ENCODE measurements at places on chromosomes 16 and 17. TPM values are rescaled to one million over a fixed set of nuclear protein-coding genes. Genes with fewer than 3 reads are reported as not detected.

DNA sequence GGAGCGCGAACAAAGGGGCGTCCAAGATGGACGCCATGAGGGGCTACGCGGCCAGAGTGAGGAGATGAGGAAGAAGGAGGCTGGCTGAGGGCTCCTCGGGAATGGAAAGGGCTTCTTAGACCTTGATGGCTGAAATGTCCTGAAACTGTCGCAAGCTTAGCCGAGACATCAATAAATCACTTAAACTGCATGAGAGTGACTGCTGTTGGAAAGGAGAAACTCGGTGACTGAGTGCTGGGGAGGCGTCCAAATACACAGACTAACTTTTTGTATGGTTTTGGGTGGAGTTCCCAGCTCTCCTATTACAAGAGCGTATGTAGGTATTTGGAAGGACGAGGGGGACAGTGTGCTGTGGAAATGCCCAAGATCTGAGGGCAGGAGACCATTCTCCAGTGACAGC is 1.4 kb upstream of the GEMIN4 start:
- DNase-seq: no peak

GRCh38 chr17:5002121-5002788 is 4.5 kb downstream of the KIF1C start:
- DNase-seq: no peak

DNA sequence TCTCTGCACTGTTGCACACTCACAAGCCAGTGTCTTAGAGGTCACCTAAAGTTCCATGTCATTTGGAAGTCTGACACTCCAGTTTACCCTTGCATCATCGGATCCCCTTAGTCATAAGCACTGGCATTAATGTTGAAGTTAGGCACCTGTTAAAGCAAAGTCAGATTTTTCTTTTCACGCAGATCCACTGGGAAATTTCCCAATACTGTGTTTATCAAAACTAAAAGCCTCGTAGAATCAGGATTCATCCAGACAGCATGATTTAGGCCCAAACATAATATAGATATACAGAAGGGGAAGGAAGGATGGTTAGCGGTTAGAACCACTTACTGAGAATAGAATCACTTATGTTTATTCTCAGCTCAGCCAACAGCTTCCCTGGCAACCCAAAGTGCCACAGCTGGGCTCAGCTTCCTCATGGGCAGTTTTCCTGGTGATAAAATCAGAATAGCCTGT is 30.1 kb upstream of the HAPSTR1 start:
- DNase-seq: peak; percentile 74

GRCh38 chr17:50060951-50061712 is 5.2 kb downstream of the ITGA3 start:
- no peak for DNase-seq

GRCh38 chr17:42009170-42009569 is 8.1 kb downstream of the DNAJC7 start:
- no peak for DNase-seq

Gene MYH11
- 0.20 TPM for polyA plus RNA-seq

DNA sequence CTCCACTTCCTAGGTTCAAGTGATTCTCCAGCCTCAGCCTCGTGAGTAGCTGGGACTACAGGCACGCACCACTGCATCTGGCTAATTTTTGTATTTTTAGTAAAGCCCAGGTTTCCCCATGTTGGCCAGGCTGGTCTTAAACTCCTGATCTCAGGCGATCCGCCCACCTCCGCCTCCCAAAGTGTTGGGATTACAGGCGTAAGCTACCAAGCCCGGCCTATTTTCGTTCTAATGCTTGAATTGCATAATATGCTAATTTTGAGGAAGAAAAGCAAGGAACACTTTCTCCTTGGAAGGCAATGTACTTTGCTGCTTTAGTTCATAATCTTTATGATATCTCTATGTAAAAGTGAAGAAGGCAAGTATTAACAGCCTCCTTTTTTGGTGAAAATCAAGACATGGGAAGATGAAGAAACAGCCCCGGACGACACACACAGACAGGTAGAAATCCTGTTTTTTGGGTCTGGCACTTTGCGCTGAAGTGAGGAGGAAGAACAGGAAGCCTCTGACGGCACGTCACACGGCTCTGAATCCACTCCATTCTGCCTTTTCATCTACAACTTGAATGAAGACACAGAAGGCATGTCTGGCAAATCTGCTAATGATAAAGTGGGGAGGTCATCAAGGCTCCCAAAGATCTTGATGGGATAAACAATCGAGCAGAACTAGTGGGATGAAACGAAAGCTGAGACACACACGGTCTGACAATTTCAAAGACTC is 24.9 kb downstream of the VPS53 start:
- no peak for DNase-seq

GRCh38 chr16:73206151-73206707 is 158.3 kb upstream of the ZFHX3 start:
- DNase-seq: no peak

DNA sequence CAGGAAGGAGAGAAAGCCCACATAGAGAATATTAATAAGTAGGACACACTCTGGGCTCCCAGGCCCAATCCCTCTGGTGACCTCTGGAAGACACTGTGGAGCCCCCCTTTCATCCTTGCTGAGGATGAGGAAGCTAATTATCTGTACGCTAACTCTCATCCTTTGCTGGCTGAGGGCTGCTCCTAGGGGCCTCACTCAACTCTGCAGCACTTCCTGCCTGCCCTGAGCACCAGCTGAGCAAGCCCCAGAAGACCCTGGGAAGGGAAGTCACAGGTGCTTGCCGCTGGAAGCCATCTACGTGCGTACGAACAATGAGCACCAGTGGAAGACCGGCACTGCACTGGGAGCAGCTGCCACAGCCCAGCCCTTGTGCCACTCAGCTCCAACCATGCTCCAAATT is 145.8 kb upstream of the CDH5 start:
- DNase-seq: no peak

- no peak for DNase-seq
These were observed 12.8 kb downstream of the GOSR2 start for GRCh38 chr17:46935658-46936266.

GRCh38 chr16:8760021-8760420 is 37.4 kb downstream of the TMEM186 start:
- DNase-seq: no peak

Gene ZG16
- not detected for polyA plus RNA-seq

DNA sequence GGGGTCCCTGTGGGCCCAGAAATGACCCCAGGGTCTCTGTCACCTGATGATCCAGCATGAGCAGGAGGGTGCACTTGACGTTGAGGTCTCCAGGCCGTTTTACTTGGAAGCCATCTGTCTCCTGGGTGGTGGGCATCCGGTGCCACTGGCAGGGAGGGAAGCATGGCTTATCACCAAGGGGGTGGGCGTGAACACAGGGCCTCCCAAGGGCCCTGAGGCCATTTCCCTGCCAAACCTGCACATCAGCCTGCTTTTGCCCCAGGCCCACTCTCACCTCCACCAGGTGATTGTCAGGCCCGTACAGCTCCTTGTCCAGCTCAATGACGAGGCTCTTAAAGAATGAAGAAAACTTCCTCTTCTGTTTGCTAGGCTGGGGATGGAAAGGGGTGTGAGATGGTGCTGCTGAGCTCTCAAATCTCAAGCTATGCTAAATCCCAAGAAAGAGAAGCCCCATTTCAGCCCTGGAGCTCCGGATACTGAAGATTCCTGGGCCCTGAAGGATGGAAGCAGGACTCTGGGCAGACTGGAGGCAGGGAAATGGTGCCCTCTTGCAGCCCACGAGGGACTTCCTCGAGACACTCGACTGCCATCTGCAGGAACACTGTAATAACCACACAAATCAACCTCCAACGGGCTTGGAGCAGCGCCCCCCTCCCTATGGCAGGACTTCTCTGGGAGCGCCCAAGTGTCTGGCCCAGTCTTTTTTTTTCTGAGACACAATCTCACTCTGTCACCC is 7.1 kb upstream of the FTSJ3 start:
- peak; percentile 48 for DNase-seq

DNA sequence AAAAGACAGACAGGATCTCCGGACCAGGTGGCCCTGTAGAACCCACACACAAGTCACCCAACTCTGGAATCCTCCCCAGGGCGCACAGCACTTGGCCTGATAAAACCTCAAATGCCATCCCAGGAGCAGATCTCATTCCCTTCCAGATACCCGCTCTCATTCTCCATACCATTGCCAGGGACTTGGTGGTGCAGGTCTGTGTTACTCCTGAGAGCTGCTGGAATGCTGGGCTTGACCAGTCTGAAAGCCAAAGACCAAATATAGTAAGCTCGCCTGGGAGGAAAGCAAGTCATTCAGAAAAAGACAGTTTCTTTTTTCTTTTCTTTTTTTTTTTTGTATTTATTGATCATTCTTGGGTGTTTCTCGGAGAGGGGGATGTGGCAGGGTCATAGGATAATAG is 10.7 kb downstream of the MKS1 start:
- DNase-seq: no peak

DNA sequence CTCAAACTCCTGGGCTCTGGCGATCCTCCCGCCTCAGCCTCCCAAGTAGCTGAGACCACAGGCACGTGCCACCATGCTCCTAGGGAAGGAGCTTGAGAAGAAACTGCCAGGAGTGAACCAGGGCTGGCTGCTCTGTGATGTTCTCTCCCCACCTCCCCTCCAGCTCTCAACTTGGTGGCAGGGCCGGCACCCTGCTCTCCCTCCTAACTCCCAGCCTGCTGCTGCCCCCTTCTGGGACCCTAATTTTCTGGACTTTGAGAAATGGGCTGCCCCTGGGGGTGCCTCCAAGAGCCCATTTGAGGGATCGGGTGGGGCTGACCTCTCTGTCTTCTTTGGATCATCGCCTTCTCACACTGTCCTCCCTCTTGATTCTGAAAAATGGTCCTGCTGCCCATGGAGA is 14.9 kb upstream of the STAT3 start:
- no peak for DNase-seq

DNA sequence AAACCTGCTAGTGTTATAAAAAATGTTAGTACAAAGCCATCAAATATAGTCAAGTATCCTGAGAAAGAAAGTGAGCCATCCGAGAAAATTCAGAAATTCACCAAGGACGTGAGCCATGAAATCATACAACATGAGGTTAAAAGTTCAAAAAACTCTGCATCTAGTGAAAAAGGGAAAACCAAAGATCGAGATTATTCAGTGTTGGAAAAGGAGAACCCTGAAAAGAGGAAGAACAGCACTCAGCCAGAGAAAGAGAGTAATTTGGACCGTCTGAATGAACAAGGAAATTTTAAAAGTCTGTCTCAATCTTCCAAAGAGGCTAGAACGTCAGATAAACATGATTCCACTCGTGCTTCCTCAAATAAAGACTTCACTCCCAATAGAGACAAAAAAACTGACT is 31.7 kb downstream of the RBBP6 start:
- DNase-seq: no peak

Gene SPATA32
- not detected for polyA plus RNA-seq

DNA sequence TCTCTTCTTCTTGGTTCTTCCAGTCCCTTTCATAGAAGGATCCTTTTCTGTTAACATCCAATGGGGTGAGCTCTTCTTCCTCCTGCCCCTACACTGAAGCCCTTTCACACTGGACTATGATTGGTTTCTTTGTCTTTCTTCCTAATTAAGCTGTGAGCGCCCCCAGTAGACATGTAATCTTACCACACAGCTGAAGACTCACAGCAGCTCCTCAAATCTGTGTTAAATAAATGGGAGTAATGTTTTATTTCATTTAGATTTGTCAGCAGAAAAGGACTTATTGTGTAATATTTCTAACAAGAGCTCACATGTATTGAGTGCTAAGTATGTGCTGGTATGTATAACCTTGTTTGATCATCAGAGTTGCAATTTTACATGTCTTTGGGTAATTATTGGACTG is 55.7 kb downstream of the TOX3 start:
- no peak for DNase-seq

Gene GUCY2D
- polyA plus RNA-seq: not detected

Gene ITPRIPL2
- polyA plus RNA-seq: 16.3 TPM

DNA sequence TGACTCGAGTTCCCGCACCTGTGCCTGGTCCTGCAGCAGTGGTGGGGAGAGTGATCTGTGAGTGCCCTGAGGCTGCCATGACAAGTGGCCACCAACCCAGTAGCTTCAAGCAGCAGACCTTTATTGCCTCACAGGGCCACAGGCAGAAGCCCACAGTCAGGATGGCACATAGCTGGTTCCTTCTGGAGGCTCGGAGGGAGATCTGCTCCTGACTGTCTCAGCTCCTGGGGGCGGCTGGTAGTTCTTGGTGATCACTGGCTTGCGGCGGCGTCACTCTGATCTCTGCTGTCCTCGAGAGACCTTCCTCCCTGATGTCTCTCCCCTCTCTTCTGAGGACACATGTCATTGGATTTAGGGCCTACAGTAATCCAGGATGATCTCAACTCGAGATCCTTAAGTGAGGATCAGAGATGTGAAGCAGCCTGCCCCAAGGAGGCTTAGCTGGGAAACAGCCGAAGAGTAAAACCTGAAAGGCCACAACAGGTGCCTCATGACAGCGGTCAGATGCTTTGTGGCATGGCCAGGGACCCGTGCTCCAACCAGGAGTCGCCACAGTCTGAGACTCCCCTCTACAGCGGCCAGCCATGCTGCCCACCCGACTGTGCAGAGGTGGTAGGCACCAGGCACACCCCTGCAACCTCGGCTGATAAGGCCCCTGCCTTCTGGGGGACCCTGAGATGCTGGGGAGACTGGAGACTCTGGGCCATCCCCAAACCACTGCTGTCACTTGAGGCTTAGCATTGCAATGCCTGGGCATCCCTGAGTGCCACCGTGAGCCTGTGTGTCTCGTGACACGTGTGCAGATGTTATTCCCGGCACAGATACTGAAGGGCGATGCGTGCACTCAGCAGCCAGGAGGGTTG is 30.0 kb upstream of the SLC38A10 start:
- no peak for DNase-seq

DNA sequence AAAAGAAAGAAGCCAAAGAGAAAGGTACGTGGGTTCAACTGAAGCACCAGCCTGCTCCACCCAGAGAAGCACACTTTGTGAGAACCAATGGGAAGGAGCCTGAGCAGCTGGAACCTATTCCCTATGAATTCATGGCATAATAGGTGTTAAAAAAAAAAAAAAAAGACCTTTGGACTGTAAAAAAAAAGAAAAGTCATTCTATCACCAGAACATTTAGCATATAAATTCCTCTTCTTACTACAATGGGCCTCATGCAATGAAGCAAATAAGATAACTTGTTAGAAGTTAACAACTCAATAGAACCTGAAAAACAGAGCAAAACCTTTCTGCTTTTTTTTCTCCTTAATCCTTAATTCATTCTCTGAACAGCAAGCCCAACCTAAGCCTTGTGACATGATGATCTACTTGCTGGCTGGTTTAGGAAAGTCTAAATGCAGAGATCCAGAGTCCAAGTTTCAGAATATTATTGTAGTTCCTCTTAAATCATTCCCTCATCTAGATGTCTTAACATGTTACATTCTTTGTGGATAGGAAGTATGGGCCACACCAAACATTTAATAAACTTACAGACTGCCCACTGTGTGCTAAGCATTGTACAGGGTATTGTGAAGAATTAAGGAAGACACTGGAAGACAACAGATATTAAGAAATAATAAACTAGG is 45.4 kb downstream of the BRCA1 start:
- no peak for DNase-seq

Gene CRYBA1
- polyA plus RNA-seq: not detected

DNA sequence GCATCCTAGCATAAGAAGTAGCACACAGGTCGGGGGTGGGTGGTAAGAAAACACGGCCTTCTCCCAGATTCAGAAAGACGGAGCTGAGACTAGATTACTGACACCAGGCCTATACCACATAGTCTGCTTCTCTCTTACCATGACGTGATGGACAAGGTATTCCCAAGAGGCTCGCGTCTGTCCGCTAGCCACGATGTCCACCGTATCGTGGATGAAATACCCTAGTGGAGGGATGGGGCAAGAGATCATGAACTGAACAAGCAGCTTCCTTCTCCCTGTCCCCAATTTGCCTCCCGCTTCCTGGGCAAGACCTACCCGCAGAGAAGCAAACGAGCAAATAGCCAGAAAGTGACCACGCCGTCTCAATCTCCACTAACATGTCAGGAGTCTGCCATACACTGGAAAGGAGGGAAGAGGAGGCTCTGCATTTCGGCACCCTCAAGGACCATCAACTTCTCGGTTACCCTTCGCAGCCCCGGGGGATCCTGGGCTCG is 820 bp downstream of the TLCD1 start:
- DNase-seq: no peak

Data from AG04450 (cell line).